ENCODE measurements at places on chromosomes 5 and 9. TPM values are rescaled to one million over a fixed set of nuclear protein-coding genes. Genes with fewer than 3 reads are reported as not detected.

The SPATA31A1 gene
- not detected for polyA plus RNA-seq

The PCDHGA8 gene
- 0.41 TPM for polyA plus RNA-seq

The CTNNAL1 gene
- polyA plus RNA-seq, result 138 TPM

The GPR21 gene
- polyA plus RNA-seq, result 0.60 TPM

The ERAP2 gene
- polyA plus RNA-seq, result 1.3 TPM

The NAIP gene
- polyA plus RNA-seq, result 4.0 TPM

The SAP30L gene
- 58.2 TPM for polyA plus RNA-seq

The OR1Q1 gene
- polyA plus RNA-seq, result not detected

The ENG gene
- 54.7 TPM for polyA plus RNA-seq

The PCDHB7 gene
- 3.0 TPM for polyA plus RNA-seq

The ADGRD2 gene
- not detected for polyA plus RNA-seq

The CCDC192 gene
- polyA plus RNA-seq, result 0.92 TPM

The JMY gene
- polyA plus RNA-seq, result 10.7 TPM

The FAM221B gene
- polyA plus RNA-seq, result not detected

The SLC46A2 gene
- 1.2 TPM for polyA plus RNA-seq

The GNPDA1 gene
- polyA plus RNA-seq, result 23.2 TPM

The DDX4 gene
- not detected for polyA plus RNA-seq

The PCDHGB3 gene
- 2.1 TPM for polyA plus RNA-seq

The BARX1 gene
- polyA plus RNA-seq, result not detected

The MYOZ3 gene
- polyA plus RNA-seq, result 2.7 TPM

The SPOCK1 gene
- polyA plus RNA-seq, result 28.2 TPM

The CTSV gene
- polyA plus RNA-seq, result 2.1 TPM

The SARDH gene
- polyA plus RNA-seq, result 2.8 TPM

The IFNA13 gene
- not detected for polyA plus RNA-seq

The CDH9 gene
- not detected for polyA plus RNA-seq

Data from ovary (tissue), 10 donors.